Stomach (tissue), 19 donors: ENCODE measurements at places on chromosomes 16 and 17. TPM values are rescaled to one million over a fixed set of nuclear protein-coding genes. Genes with fewer than 3 reads are reported as not detected.
A peak's percentile ranks its signal among the peaks of the same experiment; 100 is the strongest.

DNA sequence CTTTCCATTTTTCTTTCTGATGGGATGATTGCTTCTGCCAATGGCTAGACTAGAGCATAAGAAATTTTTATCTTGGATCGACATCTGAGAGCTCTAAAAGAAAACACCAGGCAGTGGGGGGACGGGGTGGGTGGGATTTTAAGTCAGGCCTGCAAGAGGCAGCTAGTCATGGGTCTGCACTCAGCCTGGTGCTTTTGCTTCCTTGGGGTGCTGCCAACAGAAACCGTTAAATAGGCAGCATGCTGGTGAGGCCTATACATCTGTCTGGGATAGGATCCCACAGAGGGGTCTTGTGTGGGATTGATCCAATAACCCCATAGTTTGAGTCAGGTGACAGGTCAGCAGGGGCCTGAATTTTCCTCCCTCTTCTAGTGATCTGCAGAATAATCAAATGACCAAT, 26.9 kb downstream of the ZNRF1 start:
- no peak for DNase-seq

CALB2 gene
- total RNA-seq, result 2.0 TPM

- no peak for DNase-seq
Measured at GRCh38 chr16:57001026-57001679, 11.8 kb downstream of the NLRC5 start.

GRCh38 chr16:74695450-74696422, 4.9 kb downstream of the MLKL start:
- DNase-seq, result peak; percentile 80

RNF157 gene
- total RNA-seq, result 5.0 TPM

DNA sequence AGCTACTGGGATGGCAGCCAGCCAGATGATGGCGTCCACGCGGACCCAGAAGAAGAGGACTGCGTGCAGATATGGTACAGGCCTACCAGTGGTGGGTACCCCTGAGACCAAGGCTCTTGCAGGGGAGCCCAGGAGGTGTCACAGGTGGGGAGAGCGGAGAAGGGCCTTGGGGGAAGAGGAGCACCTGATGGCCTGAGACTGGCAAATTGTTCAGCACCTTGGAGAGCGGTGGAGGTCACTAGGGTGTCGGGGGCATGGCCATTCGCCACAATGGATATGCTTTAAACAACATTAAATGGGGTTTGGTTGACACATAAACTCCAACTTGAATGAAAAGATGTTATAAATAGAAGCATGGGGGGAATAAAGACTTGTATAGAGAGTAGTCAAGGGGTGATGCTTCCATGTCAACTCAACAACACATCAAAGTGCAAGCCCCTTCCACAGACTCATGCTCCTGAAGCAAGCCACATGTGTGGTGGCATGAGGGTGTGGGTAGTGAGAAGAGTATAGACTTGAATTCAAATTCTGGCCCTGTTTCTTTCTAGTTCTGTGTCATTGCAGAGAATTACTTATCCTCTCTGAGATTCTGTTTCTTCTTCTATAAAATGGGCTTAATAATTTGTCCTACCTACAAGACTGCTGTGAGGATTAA, 22.2 kb downstream of the CLEC19A start:
- no peak for DNase-seq

GRCh38 chr17:225551-225950, 44.1 kb upstream of the DOC2B start:
- no peak for DNase-seq

GRCh38 chr17:2482218-2482617, 29.5 kb downstream of the METTL16 start:
- DNase-seq, result no peak

MT1H gene
- not detected for total RNA-seq

RTN4RL1 gene
- total RNA-seq, result not detected

GRCh38 chr16:11135464-11135973, 120.5 kb downstream of the SOCS1 start:
- DNase-seq, result no peak

DNA sequence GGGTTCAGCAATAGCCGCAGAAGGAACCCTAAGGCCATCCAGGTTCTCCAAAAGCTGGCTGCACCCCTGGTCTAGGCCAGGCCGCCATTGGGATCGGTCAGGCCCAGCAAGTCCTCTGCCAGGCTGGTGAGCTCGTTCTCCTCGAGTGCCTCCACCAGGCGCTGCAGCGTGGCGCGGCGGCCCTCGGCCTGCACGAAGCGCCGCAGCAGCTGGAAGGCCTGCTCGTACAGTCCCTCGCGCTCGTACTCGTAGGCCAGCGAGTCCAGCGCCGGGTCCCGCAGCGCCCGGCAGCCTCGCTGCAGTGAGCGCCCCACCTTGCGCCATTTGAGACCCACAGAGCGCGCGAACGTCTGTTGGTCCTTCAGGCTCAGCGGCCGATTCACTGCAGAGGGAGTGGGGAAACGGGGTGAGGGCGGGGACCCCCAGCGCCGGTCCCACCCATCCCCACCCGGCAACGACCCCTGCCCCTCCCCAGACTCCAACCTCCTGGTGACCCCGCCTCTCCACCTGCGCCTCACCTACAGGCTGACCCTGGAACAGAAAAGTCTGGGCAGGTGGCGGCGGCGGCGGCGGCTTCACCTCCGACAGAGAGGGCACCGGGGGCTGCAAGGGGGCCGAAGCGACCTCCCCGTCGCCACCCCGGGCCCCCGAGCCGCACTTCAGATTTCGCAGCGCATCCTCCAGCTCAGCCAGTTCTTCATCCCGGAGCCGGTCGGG, 3.9 kb upstream of the B3GNT9 start:
- DNase-seq, result no peak

ZNF48 gene
- total RNA-seq, result 4.0 TPM

GRCh38 chr16:24917891-24918290, 72.1 kb downstream of the SLC5A11 start:
- DNase-seq, result no peak

GPR139 gene
- total RNA-seq, result not detected

DNA sequence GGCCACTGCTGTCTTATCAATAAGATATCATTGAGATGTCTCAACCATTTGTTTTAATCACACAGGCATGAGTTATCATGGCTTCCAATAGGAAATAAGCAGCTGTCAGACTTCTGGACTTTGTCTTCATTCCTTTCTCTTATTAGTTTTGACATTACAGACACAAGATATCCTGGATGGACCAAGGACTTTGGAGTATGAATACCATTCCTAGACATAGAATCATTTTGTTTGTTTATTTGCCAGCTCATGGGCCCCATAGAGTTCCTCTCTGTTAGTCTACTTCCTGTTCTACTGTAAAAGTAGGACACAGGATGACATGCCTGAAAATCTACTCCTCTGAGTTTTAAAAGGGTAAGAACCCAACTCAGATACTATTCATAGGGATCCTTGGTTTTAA, 77.7 kb upstream of the KCNJ16 start:
- peak; percentile 4 for DNase-seq

DNA sequence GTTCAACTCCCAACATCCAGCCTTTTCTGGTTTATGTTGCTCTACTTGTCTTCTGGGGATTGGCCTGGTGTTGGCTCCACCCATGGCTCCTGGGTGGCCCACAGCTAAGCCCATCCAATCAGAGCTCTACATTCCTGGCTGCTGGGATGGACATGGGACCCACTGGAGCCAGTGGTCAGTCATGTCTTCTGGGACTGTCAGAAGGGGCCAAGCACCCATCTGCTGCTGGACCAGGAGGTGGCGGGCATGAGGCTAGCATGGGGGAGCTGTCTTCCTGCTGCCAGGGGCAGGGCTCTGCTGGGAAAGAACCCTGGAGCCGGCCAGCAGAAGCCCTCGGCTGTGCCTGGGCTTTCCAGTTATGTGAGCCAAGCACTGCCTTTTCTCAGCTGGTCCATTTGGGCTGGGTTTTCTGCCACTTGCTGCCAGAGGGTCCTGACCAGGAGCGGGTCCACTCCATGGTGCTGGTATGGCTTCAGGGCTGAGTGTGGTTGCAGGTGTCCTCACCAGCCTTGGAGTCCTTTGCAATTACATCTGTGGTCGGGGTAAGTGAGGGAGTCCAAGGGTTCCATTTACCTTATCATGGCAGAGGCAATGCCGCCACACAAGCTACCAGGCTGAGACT, 17.4 kb upstream of the ZNF469 start:
- DNase-seq, result no peak
